Placental epithelial cell (primary cell): ENCODE measurements at places on chromosomes 6 and 20. TPM values are rescaled to one million over a fixed set of nuclear protein-coding genes. Genes with fewer than 3 reads are reported as not detected.

The HSPA12B gene
- total RNA-seq, result under 0.01 and 0.22 TPM in 2 replicates

The SULF2 gene
- total RNA-seq, result 14.9 and 19.7 TPM in 2 replicates

The C6orf163 gene
- 0.76 and 3.1 TPM in 2 replicates for total RNA-seq

The TSPYL4 gene
- 10.2 and 27.7 TPM in 2 replicates for total RNA-seq

The AKAP12 gene
- total RNA-seq, result 4.4 and 5.1 TPM in 2 replicates

The ANKEF1 gene
- total RNA-seq, result 5.5 and 7.0 TPM in 2 replicates

The NRSN1 gene
- not detected in 2 replicates for total RNA-seq

The LST1 gene
- not detected in 2 replicates for total RNA-seq

The COL19A1 gene
- under 0.01 and 0.11 TPM in 2 replicates for total RNA-seq

The FUCA2 gene
- 25.9 and 52.1 TPM in 2 replicates for total RNA-seq

The TMC2 gene
- not detected in 2 replicates for total RNA-seq

The TEAD3 gene
- total RNA-seq, result 44.4 and 47.5 TPM in 2 replicates

The SYNDIG1 gene
- total RNA-seq, result not detected in 2 replicates

The ZNF165 gene
- total RNA-seq, result 1.6 and 2.2 TPM in 2 replicates

The PHF3 gene
- 45.0 and 73.8 TPM in 2 replicates for total RNA-seq

The RAB32 gene
- 57.7 and 92.1 TPM in 2 replicates for total RNA-seq

The COL9A3 gene
- total RNA-seq, result 3.1 and 7.0 TPM in 2 replicates

The RSPO4 gene
- total RNA-seq, result not detected in 2 replicates

The VSX1 gene
- total RNA-seq, result not detected in 2 replicates
